ENCODE measurements at places on chromosomes 11 and 22.

DNA sequence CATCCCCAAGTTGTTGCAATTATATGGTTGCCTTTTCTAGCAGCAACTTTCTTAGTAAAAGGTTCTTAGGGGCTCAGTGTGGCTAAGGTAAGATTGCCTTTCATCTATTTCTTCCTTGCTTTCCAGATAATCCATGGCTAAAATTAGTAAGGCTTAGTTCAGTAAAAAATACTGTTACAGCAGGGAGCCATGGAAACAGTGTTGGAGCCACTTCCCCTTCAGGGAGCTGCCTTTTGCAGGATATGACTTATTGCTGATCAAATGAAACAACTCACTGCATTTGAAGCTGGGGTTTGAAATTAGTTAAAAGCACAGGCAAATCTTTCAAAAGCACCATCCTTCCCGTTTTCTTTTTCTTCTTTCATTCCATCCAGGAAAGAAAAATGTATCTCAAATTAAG is 184.3 kb downstream of the C11orf87 start:
- no peak for DNase-seq

GRCh38 chr22:47204002-47204979 is 441.8 kb downstream of the TBC1D22A start:
- DNase-seq = no peak

DNA sequence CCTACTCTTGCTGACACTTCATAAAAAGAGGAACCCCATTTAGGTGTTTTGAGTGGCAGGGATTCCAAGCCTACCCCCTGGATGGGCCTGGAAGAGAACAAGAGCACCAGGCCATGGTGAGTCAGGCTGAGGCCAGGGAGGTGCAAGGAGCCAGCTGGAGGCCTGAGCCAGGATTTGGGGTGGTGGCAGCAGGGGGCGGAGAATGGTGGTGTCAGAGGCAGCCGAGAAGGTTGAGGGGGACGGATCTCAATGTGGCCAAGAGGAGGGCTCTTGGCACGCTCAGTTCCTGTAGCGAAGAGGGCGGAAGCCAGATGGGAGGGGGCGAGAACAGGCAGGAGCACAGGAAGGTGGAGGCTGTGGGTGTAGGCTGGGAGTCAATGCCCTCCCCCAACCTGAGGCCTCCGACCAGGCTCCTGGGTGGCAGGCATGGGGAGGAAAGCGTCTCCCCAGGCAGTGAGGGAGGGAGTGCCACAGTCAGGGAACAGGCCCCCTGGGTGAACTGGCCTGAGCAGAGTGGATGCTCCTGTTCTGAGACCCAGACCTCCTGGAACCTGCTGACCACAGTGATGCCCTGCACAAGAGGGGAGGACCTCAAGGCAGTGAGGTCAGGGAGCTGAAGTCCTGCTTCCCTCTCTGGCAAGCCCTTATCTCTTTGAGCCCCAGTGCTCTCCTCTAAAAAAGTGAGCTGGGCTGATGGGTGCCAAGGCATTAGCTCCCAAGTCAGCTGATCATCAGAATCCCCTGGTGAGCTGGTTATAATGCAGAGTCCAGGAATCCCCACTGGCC is 13.9 kb downstream of the RTN4RL2 start:
- no peak for DNase-seq

- no peak for DNase-seq
Measured at GRCh38 chr11:113363996-113364641, 23.5 kb upstream of the ANKK1 start.

GRCh38 chr11:12167061-12168000 is 56.9 kb downstream of the MICAL2 start:
- DNase-seq = no peak

DNA sequence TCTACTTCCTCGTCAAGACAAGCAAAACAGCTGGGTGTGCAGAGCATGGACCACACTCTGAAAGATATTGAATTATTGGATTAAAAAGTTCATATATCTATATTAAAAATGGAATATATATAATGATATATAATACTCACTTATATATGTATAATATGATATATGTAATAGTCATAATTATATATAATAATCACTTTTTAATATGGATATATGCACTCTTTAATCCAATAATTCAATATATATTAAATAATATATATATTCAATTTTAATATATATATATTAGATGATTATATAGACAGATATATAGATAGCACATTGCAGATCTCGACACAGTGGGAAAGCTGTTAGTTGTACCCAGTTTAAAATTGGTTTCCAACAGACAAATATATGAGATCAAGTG is 182.1 kb upstream of the CARD18 start:
- no peak for DNase-seq

- DNase-seq = no peak
Measured at GRCh38 chr11:8685820-8686219, 3.2 kb downstream of the RPL27A start.

GRCh38 chr22:50174382-50175190 is 4.1 kb downstream of the PANX2 start:
- no peak for DNase-seq

GRCh38 chr11:65491163-65491465 is 7.7 kb upstream of the MALAT1 start:
- DNase-seq = no peak

- no peak for DNase-seq
Measured at GRCh38 chr22:47382164-47382890, 619.9 kb downstream of the TBC1D22A start.

GRCh38 chr11:1199241-1199750 is 23.6 kb upstream of the MUC5B start:
- DNase-seq = no peak

- DNase-seq = peak; percentile 70
Measured at GRCh38 chr11:118911880-118912741, 13.6 kb downstream of the BCL9L start.

DNA sequence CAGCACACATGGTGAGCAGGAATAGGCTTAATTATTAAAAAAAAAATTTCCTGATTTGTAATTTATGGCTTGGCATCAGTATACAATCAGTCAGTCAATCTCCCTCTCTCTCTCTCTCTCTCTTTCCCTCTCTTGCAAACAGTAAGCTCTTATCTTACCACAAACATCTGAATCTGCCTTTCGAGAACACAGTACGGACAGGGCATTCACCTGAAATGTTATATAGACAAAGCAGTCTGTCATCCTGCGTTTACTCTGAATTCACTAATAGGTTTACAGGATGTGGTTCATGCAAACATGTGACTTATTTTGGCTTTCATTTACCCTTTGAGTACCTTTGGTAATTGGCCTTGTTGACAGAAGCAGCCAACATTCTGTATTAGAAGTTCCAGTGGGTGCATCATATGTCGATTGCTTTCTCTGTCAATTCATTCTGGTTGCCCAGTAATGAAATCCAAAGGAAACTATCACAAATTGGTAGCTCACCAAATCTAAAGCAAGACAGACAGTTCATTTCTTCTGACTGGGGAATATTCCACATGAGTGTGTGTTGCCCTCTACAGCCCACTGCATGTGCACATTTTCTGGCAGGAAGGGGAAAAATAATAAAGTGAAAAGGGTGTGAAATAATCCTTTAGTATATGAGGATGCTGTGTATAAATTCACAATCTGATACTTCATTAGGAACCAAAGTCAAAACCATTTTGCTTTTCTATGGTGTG is 1058.2 kb downstream of the LRRC4C start:
- no peak for DNase-seq

DNA sequence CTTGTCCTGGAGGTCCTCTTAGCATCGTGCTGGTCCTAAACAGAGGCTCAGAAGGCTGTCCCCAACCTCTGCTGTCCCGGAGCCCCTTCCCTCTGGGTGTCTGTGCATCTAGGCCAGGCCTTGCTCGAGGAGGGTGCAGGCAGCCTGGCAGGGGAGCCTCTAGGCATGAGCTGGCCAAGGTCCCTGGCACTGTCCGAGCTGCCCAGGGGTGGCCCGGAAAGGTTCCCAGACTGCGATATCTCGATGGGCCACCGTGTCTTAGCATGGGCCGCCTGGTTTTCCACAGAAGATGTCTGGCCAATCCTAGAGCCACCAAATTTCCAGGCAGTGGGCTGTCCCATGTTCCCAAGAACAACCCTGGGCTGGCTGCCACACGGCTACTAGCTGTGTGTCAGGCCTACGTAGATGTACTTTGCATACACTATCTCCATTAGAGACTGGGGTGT is 24.6 kb upstream of the SMIM38 start:
- no peak for DNase-seq

- no peak for DNase-seq
Measured at GRCh38 chr11:12330485-12331231, 46.7 kb upstream of the PARVA start.
